NCI-H1417 treated with DMSO at 0.1 percent for 48 hours (cell line): ENCODE measurements at places on chromosomes 4 and X.
A peak's percentile ranks its signal among the peaks of the same experiment; 100 is the strongest.

- DNase-seq: no peak
These were observed 9.3 kb downstream of the ZNF185 start for GRCh38 chrX:152907084-152907651.

DNA sequence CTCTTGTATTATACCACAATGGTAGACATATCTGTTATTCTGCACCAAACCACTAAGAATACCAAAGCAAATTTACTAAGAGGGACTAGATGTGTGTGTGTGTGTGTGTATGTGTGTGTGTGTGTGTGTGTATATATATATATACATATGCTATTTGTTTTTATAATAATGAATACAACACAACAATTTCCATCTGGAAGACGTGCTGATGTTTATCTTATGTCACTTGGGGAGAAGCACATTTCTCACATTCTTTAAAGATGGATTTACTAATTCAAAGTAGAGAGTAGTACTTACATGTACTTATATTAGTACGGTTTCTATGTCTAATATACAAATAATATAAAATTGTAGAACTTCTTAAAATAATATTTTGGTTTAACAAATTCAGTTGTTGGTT, 52.0 kb downstream of the EDNRA start:
- DNase-seq: no peak

DNA sequence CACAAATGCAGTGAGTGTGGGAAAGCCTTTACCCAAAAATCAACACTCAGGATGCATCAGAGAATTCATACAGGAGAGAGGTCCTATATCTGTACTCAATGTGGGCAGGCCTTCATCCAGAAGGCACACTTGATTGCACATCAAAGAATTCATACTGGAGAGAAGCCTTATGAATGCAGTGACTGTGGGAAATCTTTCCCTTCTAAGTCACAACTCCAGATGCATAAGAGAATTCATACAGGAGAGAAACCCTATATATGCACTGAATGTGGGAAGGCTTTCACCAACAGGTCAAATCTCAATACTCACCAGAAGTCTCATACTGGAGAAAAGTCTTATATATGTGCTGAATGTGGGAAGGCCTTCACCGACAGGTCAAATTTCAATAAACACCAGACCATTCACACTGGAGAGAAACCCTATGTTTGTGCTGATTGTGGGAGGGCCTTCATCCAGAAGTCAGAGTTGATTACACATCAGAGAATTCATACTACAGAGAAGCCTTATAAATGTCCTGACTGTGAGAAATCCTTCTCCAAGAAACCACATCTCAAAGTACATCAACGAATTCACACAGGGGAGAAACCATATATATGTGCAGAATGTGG, 79.3 kb downstream of the ZNF81 start:
- DNase-seq: no peak

DNA sequence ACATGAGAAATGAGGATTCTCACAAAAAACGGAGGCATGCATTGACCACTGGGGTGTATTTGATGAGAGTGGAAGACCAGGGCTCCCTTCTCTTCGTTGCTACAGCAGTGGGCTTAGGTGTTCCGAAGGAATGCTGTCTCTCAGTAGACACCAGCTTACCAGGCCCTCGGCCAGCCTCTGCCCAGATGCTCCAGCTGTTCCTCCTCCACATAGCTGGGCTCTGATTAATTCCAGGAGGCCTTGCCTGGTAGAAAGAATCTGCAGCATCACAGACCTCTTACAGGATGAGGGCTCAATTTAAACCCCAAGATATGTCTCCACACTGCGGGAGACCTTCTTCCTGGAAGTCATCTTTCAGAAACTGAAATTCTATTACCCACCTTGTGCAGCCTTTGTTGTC, 346.6 kb upstream of the TENM3 start:
- DNase-seq: no peak

- no peak for DNase-seq
These were observed 37.7 kb downstream of the ARHGEF9 start for GRCh38 chrX:63747331-63747730.

DNA sequence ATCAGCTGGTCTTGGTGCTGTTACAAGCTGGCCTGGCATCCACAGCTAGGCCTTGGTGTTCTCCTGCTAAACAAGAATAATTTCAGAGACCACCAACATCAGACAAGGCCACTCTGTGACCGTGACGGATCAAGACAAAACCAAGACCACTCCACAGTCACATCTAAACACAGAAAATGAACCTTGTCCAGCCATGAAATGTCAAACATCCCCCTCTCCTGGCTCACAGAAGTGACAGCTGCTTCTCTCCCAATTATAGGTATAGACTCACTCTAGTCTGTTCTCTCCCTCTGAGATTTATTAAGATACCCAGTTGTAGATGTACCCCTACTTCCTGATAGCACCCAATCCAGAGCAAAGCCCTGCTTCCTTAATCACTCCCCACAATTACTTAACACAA, 40.4 kb downstream of the EFHC2 start:
- DNase-seq: no peak

DNA sequence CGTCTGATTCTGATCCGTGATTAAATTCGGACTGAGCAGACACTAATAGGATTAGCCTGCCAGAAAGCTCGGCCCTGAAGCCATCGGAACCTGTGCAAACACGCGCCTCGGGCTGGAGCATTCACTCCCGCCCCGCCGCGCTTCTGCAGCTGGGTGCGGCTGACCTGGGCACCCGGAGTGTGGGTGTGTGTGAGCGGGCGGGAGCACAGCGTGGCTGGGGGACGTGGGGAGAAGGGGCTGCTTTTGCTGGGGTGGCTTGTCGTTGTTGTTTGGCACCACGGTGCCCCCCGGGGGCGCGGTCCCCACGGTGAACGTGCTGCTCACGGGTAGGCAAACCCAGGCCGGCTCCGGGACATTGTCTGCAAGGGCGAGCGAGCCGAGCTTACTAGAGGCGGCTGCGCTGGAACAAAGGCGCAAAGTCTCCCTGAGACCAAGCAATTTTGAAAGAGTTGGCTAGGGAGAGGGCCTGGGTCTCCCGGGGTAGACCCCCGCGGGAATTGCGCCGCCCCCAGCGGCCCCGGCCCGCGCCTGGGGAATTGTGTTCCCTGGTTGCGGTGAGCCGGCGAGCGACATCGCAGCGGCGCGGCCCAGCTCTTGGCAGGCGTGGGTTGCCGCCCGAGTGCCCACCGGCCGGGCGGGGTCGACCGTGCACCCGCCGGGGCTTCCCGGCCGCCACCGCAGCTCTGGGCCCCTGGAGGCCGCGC, 1.4 kb downstream of the MAMLD1 start:
- no peak for DNase-seq

- no peak for DNase-seq
These were observed 68.3 kb downstream of the FMR1NB start for GRCh38 chrX:148049441-148049840.

GRCh38 chr4:25347473-25347872, 29.6 kb upstream of the ANAPC4 start:
- no peak for DNase-seq

- DNase-seq: no peak
These were observed 29.1 kb upstream of the PLS3 start for GRCh38 chrX:115531818-115532403.

DNA sequence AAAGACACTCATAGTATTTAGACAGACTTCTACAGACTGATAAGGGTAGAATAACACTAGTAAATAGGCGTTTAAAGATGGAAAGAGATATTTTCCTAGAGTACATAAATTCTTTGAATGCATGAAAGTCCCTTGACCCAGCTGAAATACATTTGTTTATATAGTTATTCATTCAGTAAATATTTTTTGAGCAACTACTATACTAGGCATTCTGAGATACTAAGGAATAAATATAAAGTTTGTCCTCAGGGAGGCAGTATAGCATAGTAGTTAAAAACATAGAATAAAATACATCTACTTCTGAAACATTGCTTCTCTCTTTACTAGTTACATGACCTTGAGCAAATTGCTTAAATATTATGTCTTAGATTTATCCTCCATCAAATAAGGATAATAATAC, 27.4 kb downstream of the HMGN5 start:
- DNase-seq: peak; percentile 1

DNA sequence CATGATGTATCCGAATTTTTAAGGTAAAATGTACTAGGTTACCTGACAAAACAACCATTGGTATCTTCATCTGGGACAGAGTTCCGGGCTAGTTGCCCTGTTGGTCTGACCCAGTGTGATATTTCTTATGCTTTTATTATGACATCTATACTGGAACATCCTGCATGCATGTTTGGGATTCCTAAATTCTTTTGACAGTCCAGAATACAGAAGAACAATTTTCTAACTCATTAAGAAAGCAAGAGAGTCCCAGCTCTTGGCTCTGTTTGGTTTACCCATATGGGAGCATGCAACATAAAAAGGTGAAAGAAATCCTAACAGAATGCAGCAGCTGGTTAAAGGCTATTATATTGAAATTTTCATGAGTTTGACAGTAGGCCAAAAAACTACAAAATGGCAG, 247.7 kb upstream of the FTHL17 start:
- no peak for DNase-seq
